Spinal cord (tissue), 10 donors: ENCODE measurements at places on chromosomes 6 and 20. TPM values are rescaled to one million over a fixed set of nuclear protein-coding genes. Genes with fewer than 3 reads are reported as not detected.

DNA sequence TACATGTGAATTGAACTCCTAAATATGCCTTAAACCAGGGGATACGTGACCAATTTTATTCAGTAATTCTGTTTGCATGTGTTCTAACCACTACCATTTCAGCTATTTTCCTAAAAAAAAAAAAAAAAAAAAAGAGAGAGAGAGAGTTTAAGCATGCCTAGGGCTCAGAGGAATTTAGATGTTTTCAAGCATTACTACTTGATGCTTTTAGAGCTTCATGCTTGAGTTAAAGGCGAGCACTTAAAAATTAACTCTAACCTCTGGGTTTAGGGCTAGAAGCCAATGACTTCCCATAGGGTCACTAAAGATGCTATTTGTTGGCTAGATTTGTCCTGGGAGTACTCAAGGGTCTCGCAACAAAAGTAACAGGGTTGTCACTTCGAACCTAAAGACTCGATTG lies 217.7 kb downstream of the ATXN1 start:
- no peak for DNase-seq

PLN gene
- total RNA-seq, result 3.3 TPM

GRCh38 chr6:116244284-116244683 lies 9.6 kb downstream of the TSPYL4 start:
- no peak for DNase-seq

TP53INP2 gene
- total RNA-seq, result 11.3 TPM

KCNQ5 gene
- total RNA-seq, result 9.2 TPM

PSORS1C2 gene
- total RNA-seq, result not detected
